Ovary (tissue), 10 donors: ENCODE measurements at places on chromosomes 2 and 18. TPM values are rescaled to one million over a fixed set of nuclear protein-coding genes. Genes with fewer than 3 reads are reported as not detected.

DNA sequence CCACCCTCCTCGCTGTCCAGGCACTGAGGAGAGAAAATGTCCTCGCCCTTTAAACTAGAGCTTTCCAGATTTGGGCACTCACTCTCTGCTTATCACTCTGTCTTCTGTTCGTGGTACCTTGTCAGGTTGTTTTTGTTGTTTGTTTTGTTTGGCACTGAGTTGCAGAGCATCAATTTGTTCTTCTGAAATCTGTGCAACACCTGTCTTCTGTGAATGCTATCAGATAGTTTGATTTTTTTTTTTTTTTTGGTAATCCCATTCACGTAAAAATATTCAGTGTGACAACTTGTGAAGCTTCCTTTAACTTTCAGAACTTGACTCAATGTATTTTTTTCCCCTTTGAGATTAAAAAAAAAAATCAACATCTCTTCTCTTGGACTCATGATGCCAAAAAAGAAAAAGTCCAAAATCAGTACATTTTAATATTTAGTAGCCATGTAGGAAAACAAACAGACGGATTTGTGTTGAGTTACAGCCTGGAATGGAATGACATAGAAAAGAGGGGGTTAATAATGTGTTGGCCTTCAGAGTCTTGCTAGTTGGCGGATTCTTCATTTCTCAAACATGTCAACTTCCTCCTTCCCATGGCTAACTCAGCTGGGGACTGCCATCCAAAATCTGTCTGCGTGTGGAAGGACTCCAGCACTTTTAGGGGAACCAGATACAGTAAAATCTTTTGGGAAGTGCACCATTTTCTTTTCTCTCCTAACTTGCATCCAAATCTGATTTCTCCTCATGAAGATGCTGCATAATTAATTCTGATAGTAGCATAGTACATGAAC is 1.6 kb downstream of the TMEM178A start:
- no peaks in the 10 kb centered on the region for H3K36me3 ChIP-seq
- H3K4me3 ChIP-seq: no peak overlapping the region
- DNase-seq: no peak
- H3K4me1 ChIP-seq: peaks cover 3% of the 10 kb centered on the region

GRCh38 chr18:350953-351572 is 83.2 kb upstream of the THOC1 start:
- no peak overlapping the region for H3K4me3 ChIP-seq
- DNase-seq: no peak
- no peaks in the 10 kb centered on the region for H3K36me3 ChIP-seq
- H3K27me3 ChIP-seq: no peaks in the 10 kb centered on the region
- no peaks in the 10 kb centered on the region for H3K4me1 ChIP-seq

- H3K27ac ChIP-seq: no peak overlapping the region
- no peak for DNase-seq
- H3K36me3 ChIP-seq: no peaks in the 10 kb centered on the region
- H3K27me3 ChIP-seq: no peaks in the 10 kb centered on the region
Observed at GRCh38 chr2:210429403-210430137, 47.0 kb downstream of the LANCL1 start.

GRCh38 chr2:190515687-190516086 is 18.8 kb downstream of the NEMP2 start:
- H3K4me1 ChIP-seq: peaks cover 2% of the 10 kb centered on the region
- H3K27me3 ChIP-seq: no peaks in the 10 kb centered on the region
- no peak overlapping the region for H3K4me3 ChIP-seq
- H3K27ac ChIP-seq: no peak overlapping the region

Gene ASXL3
- 18.4 TPM for total RNA-seq
